Anterior cingulate cortex (tissue), 58 donors: ENCODE measurements at places on chromosomes 6 and 20.

- no peak for DNase-seq
Observed at GRCh38 chr20:45019027-45019761, 52.9 kb downstream of the STK4 start.

DNA sequence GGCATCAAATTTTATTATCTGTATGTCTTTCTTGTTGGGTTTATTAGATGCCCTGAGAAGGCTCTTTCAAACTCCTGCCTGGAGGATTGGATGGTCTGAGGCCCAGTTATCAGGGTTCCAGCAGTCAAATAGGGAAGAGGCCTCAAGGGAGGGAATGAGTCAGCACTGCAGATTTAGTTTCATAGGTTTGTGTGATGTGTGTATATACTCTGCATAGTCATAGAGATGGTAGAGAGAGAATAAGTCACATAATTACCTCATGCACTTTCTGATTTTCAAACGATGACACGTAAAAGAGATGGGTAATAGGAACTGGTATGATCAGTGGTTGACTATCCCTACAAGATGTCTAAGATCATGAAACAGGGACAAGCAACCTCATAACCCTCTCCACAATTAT, 82.1 kb downstream of the ADAT2 start:
- no peak for DNase-seq

DNA sequence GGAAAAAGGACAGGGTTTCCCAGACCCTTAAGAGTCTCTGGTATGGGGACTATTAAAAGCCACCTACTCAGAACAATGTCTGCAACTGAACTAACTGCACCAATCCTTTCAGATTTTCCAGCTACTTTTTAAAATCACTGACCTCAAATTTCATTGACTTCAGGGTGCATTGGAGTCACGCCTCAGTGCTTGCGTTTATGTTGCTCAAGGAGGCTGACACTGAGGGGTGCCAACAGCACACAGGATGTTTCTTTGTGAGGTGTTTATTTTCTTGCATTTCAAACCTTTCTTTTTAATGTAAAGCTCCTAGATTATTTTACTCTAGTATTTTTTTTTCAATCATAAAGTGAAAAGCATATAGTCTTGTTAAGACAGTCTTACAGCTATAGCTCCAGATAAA, 402.0 kb upstream of the SLC35B3 start:
- DNase-seq, result no peak

- no peak for DNase-seq
Observed at GRCh38 chr6:83462524-83462923, 31.7 kb upstream of the ME1 start.

DNA sequence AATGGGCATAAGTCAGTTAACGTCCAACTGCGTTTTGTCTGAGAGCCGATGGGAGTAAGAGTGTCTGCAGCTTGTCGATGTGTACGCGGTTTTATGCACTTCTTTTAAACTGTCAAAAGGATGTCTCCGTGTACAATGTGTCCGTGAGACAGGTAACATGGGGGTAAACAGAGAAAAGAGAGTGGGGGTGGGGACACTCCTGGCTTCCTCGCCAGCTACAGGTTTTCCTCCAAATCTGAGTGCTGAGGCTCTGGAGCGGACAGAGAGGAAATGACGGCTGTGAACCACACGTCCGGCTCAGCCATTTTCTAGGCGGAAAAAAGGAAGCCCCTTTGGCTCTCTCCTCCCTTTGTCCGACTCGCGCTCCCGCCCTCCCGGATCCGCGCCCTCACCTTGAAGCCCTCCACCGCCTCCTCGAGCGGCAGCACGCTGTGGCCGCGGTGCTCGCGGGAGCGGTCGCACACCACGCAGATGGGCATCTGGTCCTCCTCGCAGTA, 916 bp downstream of the TRIM27 start:
- DNase-seq, result peak; percentile 19

- DNase-seq, result no peak
Observed at GRCh38 chr20:32945710-32946221, 58.5 kb downstream of the SUN5 start.

GRCh38 chr20:42475773-42476172, 713.9 kb downstream of the PTPRT start:
- no peak for DNase-seq

GRCh38 chr6:99151634-99152346, 197.7 kb downstream of the FAXC start:
- no peak for DNase-seq

DNA sequence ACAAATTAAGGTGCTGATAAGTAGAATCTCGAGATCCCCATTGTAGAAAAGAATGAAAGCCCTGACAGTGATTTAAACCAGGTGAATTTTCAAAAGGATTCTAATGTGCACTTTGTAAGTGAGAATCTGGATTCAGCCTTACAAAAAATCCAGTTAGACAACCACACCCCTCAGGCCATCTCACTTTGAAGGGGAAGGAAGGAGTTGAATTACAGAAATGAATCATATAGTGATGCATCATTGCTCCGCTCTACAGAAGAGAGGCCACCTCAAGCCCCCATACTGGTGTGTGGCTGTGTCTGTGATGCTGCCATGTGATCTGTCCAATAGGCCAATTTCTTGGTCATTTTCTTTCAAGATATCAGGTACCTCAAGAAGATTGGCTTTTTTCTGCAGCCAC, 85.5 kb upstream of the NT5E start:
- no peak for DNase-seq

DNA sequence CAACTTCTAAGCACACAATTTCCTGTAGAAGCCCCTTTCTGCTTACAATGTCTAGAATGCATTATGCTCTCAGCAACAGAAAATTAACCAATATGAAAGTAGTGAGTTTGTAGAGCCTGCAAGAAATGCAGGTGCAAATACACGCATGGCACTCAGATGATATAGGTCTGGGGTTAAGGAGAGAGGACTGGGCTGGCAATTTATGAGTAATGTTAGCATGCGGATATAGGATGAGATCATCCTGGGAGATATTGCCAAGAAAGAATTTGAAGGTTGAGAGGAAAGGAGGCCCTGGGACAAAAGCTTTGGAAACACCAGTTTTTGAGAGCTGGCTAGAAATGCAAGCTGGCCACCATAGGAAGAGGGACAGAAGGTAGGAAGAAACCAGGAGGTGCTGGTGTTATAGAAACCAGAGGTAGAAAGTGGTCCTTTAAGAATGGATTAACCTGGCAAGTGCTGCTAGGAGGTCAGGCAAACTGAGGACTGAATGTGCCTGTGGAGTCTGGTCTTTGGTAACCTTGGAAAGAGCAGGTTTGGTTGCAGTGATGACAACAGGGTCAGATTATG, 183.2 kb upstream of the MYLIP start:
- DNase-seq, result no peak

DNA sequence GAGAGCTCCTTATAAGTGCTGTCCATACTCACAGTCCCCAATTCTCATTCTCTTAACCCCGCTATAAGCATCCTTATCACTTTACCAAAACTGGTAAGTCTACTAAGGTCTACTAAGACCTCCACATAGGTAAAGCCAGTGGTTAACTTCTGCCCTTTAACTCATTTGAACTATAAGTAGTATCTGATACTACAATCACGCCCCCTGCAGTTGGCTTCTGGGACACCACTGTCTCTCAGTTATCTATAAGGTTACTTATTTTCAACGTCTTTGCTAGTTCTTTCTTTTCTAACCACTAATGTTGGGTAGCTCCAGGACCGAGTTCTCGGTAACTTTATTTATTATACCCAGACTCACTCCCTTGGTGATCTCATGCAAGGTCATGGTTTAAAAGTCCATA, 142.6 kb downstream of the ARHGAP18 start:
- no peak for DNase-seq

GRCh38 chr6:108966855-108967755, 118.9 kb downstream of the ARMC2 start:
- no peak for DNase-seq

DNA sequence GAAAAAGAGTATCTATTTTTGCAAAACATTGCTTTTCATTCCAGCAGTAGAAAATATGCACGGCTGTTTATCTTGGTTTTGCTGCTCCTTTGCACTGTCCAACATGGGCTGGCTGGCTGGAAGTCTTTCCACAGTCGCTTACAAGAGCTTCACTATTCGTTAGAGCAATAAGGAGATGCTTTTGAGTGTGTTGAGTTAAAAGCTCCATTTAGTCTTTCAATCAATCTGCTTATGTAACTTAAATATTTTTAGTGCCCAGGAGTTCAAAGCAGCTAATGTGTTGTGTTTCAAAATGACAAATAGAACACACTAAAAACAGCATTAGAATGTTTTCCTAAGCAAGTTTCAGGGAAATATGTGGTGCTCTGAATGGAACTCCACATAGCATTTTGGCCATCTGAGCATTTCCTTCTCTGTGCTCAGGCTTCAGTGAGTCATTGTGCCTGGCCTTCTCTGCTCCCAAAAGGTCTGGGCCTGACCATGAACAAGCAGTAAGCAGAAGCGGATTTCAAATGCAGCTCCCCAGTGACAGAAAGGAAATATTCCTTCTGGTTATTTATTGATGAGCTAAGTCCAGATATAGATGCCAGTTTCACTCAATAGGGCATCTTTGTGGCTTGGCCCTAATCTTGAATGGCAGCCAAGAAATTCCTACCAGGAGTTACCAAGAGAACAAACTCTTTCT, 580.3 kb downstream of the TENT5A start:
- no peak for DNase-seq

DNA sequence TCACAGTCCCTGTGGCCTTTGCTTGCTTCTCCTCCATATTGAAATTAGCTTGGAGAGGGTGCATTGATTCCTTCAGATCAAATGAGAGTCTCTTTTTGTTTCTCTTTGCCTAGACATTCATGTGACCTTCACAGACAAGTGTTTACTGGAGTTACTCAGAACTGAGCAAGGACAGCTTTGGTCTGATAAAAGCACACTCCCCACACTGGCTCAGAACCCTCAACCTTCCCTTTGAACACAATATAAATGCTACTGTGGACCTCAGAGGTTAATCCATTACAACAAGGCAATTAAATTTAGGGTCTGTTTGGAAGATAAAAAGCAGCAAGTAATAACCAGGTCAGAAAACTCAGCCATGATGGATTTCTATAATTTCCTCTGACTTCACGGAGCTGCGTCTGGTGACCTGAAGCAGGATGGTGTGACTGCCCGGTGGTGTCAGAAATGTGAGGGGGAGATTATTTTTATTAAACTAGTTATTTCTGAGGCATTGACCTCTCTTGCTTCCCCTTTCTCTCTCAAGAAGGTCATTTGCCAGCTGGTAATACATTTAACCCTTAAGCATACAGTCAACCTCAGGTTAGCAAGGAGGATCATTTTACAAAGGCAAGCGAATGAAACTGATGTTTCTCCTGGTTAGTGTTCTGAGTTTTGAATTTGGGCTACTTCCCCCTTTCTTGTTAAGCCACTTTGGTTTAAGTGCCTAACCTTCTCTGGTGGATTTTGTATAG, 208.2 kb downstream of the CLIC5 start:
- no peak for DNase-seq

DNA sequence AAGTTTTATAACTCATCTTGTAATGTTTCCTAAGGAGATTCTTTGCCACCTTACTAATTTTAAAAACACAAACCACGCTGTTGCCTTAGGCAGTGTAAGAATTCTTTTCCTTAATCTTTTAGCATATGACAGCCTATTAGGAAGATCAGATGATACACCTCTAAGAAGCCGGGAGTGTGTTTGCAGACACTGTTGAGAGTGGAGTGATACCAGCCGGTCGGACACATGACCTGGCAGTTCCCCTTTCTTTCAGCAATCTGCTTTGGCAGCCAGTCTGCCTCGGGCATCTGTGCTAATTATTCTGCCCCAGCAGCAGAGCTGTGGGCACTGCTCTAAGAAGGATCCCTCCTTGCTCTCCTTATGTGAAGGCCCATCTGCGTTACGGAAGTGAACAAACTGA, 50.9 kb downstream of the PLCB4 start:
- DNase-seq, result no peak

DNA sequence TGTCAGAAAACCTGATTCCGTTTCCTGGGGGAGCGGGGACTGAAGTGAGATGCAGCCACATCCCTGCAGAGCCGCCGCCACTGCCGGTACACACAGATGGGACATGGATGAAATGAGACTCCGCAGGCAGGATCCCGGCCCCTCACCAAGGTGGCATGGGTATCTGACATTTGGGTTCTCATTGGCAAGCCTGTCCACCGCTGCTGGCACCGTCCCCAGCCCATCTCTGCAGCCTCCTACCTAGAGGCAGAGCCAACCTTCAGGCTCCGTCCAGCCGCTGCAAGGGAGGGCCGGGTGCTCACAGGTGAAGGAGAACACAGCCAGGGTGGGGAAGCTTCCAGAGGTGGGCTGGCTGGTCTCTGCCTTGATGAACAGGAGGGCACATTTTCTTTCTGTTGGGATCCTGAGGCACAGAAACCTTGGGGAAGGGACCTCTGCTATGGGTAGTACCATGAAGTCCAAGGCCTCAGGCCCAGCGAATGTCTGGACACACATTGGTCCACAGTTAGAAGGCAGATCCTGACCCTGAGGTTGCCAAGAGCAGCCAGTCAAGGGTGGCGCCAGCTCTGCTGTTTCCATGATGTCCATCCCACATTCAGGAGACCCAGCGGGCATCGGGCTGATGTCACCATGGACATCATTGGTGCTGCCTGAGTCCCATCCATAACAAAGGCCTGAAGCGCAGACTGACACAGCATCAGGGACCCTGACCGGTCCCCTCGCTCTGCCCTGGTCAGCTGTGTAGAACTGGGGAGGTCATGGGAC, 177.4 kb downstream of the TAF4 start:
- no peak for DNase-seq

- DNase-seq, result no peak
Observed at GRCh38 chr6:48032151-48032550, 78.8 kb downstream of the PTCHD4 start.

DNA sequence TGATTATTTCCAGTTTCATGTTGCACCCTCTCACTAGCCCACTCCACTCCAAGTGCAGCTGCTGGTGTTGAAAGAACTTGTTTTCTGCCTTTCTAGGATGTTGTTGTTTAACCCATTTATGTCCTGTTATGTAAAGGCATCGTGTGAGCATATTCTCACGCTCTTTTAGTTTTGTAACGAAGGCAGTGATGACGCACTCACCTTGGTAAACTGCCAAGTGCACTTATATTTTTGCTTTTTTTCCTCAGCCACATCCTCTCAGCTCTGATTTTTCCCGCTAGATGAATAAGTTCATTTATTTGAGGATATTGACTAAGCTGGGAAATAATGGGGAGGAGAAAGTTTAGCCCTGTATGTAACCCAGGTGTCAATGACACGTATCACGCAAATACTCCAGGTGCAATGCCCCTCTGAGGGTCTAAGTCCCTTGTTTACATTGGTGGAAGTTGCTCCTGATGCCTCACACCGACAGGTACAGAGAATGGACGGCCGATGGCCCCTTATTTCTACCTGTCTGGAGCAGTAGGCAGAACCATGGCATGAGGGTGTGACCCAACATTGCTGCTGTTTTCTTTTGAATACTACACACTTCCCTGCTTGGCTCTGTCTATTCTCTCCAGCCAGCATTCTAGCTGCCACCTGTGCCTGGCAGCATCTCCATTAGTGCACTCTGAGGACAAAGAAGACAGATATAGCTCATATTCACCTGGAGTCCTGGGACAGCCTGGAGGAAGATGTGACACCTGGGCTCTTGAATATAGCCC, 132.7 kb upstream of the SLC24A3 start:
- DNase-seq, result no peak

DNA sequence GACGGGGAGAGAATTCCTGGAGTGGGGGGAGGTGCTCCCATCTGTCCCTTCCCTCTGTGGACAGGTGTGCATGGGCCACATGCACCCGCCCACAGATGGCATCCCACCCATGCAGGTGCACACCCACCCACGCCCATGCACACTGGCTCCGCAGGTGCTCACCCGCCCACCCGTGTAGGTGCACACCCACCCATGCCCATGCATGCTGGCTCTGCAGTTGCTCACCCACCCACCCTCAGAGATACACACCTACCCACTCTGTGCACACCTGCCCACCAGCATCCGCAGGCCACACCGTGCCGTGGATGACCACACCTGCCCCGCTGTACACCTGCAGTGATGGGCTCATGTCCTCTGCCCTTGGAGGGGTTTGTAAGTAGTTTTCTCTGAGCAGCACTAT, 132.0 kb downstream of the PHACTR3 start:
- DNase-seq, result no peak
